Fibroblast of the conjunctiva (primary cell): ENCODE measurements at places on chromosomes 7 and 10.

DNA sequence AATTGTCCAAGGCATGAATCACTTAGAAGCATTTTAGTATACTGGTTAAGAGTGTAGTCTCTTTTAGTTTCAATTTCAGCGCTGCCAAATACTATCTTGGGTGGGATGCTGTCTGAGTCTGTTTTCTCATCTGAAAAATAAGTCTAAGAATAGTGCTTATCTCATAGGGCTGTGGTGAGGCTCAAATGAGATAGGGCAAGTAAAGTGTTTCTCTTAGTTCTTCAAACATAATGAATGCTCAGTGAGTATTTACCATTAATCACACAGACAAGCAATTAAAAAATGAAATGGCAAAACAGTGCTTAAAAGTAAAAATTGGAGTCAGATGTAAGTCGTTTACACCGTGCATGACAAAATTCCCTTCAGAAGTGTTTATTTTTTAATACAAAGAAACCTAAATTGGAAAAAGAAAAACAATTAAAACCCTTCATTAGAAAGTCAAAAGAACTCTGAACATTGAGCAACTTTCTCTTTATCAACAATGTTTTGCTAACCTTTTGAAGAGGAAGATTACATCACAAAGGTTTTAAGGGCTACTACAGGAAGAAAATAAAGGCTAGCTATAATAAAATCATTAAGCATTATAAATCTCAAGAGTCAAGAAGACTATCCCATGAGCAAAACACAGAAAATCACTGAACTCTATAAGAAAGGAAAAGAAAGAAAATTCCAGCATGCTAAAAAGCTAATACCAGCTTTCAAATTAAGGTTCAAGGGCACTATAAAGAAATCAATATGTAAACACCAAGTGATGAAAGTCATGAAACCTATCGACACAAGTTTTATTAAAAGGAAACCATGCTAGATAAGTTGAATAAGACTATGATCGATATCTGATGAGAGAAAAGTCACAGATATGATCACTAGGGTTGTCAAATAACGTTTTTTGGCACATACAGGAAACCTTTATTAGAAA, 45.6 kb upstream of the C1GALT1 start:
- DNase-seq: no peak

DNA sequence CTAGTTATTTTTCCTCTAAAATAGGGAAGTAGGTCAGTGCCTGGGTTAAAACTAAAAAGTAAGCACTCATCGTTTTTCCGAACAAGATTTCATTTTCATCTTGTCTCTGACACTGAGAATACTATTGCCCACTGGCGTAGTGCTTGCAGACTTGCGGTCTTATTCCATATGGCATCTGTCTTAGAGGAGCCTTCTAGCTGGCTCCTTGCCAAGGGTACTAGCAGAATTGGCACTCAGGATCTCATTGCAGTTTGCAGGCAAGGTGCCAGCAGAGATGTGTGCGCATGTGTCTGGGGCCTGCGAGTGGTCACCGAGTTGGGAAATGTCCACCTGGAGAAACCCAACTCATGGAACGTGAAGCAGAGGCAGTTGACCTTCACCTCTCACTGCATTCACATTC, 143.4 kb downstream of the CELF2 start:
- DNase-seq: no peak

DNA sequence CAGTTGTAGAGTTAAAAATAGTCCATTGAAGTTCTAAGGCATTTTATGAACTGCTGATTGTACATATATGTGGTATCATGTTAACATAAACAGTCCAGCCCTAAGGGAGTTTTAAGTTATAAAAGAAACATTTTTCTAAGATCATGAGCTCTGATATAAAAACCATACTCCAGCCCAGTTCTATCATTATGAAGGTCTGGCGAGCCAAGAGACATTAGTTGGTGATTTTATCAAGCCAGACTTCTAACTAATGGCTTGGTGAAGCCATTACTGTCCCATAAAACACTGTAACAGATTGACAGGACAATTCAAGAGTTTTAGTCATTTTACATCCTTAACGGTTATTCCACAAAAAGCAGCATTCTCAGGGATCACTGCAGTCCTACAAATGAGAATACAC, 221.6 kb downstream of the RNLS start:
- no peak for DNase-seq

- DNase-seq: no peak
Measured at GRCh38 chr7:155594163-155594732, 47.9 kb upstream of the CNPY1 start.
